GM18507 (cell line): ENCODE measurements at places on chromosomes 1 and 21.

- DNase-seq: no peak
Measured at GRCh38 chr1:64087768-64088167, 115.7 kb upstream of the UBE2U start.

GRCh38 chr1:227561241-227561907 lies 2.0 kb upstream of the ZNF678 start:
- DNase-seq: no peak

GRCh38 chr1:246687002-246687401 lies 37.2 kb upstream of the SCCPDH start:
- DNase-seq: no peak

GRCh38 chr21:38931291-38931690 lies 125.6 kb downstream of the ETS2 start:
- DNase-seq: no peak

DNA sequence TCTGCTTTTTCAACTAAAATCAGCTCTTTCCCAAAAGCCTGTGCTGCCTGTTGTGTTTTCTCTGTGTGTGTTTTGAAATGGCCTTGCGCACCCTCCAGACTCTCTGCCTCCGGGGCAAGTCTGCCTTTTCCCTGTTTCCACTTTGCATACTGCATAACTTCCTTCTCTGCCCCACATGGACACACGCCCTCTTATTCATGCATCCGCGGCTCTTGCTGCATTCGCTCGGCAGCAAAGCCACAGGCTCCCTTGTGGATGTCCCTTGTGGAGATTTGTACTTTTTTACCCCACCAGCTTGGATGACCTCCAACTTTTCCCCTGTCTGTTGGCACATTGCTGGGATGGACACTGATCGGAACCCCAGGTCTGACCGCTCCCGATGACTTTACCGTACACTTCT lies 147.6 kb downstream of the ADSS2 start:
- no peak for DNase-seq

GRCh38 chr1:248892590-248892989 lies 13.4 kb upstream of the PGBD2 start:
- no peak for DNase-seq

GRCh38 chr1:208126108-208126507 lies 118.1 kb downstream of the PLXNA2 start:
- no peak for DNase-seq

DNA sequence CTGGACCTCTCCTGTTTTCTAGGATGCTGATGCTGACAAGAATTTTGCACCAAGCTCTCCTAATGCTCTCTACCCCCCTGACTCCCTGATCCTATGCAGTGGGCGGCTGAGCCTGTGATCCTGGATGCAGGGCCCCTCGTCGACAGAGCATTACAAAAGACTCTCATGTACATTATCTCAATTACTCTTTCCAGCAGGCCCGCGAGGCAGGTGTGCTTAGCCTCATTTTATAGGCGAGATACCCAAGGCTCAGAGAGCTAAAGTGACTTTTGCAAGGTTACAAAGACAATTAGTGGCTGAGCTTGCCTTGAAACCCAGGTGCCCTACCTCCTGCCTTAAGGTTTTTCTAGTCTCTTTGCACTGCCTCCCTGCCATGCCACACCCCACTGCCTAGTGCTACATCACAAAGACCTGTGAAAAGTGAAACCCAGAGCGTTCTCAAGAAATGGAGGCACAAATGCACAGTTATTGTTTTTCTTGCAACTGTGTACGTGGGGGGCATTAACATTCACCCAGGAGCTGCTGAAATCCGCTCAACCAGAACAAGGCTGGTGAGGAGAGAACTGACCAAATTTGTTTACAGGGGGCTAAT lies 10.0 kb upstream of the C8A start:
- no peak for DNase-seq

GRCh38 chr1:16961297-16962133 lies 18.9 kb downstream of the MFAP2 start:
- no peak for DNase-seq
